IPS-NIHi11 (cell line): ENCODE measurements at places on chromosomes 7 and 10.

- DNase-seq = no peak
These were observed 57.0 kb downstream of the ELFN1 start for GRCh38 chr7:1727079-1727478.

DNA sequence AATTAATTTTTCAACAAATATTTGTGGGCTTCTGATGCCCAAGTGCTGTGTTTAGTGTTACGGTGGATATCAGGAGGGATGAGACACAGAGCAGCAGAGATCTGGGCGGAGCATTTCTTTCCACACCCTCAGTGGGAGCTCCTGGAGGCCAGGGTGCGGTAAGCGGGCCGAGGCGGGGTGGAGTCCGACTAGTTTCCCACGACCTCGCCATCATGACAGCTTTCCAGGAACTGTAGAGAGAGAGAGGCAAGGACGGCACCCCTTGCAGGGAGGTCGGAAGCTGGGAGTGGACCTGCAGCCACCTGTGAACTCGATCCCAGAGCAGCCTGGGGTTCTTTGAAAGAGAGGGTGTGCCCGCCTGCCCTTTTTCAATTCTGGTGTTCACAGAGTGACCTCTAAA, 128.2 kb downstream of the ACTR3B start:
- no peak for DNase-seq

DNA sequence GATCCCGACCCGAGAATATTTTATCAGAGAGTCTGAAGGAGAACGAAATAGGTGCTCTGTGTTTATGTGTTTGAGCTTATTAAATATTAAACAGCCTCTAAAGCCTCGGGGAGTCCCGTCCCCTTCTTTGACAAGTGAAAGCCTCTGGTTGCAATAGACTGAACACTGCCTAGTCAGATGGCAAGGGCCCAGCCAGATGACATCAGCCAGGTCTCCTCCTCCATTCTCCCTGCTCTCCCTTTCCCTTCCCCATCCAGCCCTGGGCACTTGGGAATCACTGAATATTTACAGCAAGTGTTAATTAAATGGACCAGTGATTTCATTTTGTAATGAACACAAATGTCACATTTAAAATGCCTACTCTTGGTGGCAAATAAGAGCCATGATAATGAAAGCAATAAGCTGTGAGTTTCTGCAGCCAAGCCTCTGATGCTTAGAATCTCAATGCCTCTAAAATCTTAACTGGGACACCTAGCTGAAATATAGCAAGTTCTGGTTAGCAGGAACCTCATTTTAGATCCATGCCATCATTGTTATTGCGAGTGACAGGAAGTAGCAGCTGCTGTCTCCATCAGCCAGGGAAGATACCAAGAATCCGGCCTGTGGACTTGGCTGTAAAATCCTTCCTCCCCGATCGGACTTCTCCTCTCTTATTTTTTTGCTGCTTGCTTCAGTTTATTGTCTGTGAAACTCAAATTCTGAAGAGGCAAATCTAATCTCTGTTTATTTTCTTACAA, 202.1 kb downstream of the PRPF18 start:
- DNase-seq = no peak

DNA sequence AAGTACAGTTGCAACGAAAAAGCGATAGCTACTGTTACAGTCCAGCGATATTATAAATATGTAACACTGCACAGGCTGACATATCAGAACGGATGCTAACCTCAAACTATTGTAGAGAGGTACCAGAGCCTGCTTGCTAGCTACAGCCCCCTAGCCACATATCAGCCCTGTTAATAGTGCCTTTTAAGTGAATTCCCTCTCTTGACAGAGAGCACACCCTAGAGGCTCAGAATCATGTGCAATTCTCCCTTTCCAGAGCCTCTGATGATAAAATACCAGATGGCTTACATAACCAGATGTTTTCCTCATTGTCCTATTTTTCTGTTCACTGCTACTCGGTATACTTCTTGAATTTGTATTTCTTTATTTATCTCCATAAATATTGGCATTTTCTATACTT, 960.7 kb upstream of the CELF2 start:
- peak; percentile 11 for DNase-seq

GRCh38 chr7:44961844-44962482, 16.9 kb downstream of the MYO1G start:
- DNase-seq = no peak

DNA sequence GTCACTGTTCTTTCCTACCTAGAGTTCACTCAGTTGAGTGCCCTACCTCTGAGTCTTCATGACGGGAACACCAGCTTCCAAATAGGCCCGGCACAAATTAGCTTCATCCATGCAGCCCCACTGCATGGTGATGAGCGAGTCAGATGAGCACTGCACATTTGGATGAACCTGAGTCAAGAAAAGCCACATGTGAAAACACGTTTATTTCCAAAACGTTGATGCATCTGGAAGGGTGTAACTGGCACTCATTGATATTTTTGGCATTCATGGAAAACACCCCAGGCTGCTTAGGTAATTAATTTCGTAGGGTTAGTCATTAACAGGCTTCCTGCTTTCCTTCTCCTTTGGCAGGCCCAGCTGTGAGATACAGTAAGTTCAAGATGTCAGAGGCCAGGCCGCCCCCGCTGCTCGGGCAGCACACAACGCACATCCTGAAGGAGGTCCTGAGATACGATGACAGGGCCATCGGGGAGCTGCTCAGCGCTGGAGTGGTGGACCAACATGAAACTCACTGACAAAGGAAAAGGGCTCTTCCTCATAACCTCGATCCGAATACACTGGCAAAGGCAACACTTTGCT, 725.2 kb downstream of the SUGCT start:
- DNase-seq = no peak

DNA sequence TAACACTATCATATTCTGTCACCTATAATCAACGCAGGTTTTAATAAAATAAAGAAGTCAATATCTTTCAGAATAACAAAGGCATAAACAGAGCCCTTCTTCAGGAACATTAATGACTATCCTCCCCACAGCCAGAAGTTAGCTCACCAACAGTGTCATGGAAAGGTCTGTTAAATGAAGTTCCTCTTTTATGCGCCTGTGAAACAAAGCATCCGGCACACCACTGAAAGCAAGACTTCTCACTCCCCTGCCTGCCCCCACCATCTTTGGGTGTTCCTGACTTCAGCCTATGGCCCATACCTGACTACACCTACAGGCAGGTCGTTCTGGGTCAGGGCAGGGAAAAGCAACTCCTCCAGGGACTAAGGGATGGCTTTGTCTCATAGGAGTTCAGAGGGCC, 205.4 kb downstream of the FANK1 start:
- no peak for DNase-seq

DNA sequence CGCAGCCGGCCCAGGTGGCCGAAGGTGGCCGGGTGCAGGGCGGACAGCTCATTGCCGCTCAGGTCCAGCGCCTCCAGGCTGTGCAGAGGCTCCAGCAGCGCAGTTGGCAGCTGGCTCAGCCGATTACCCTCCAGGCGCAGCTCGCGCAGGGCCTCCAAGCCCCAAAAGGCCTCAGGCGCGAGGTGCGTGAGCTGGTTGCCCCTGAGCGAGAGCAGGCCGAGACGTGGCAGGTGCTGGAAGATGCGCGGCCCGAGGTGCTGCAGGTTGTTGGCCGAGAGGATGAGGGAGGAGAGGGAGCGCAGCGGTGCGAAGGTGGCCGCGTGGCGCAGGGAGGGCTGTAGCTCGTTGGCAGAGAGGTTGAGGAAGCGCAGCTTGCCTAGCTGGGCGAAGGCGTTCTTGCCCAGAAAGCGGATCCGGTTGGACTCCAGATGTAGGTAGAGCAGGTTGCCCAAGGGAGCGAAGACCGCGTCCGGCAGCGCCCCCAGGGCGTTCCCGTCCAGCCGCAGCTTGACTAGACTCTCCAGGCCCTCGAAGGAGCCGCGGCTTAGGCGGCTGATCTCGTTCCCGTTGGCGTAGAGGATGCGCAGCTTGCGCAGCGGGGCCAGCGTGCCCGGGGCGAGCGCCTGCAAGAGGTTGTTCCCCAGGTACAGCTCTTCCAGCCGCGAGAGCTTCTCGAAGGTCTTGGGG, 923 bp downstream of the TRIL start:
- peak; percentile 43 for DNase-seq

GRCh38 chr7:157001920-157002818, 8.3 kb downstream of the MNX1 start:
- DNase-seq = no peak

DNA sequence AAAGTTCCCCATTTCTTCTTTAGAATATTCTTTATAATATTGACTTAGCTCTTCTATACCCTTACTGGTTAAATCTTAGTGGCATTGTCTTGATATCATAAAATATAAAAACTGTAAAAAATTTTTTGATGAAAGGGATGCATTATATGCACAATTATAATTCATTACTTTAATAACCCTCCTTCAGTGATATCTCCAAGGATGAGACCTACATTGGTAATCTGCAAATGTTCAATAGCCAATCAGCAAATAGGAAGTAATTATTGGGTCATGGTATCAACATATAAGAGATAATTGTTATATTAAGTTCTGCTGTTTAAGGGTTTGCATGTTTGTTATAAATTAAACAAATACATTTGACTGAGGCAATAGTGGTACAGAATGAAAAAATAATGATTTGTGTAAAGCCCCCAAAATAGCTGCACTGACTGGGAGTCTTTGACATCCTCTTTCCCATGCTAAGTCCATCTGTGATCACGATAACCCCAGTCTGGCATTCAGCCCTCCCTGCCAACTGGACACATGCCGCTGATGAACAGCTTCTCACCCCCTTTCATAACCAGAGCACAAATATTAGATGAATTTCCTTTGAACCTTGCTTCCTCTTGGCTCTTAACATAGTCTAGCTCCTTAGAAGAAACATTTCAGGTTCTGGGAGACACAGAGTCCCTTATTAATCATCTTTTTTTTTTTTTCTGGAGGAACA, 169.5 kb downstream of the CPED1 start:
- DNase-seq = no peak

GRCh38 chr10:88110355-88110754, 246.9 kb downstream of the PTEN start:
- DNase-seq = no peak

GRCh38 chr7:6658618-6659345, 21.7 kb downstream of the ZNF316 start:
- DNase-seq = no peak

DNA sequence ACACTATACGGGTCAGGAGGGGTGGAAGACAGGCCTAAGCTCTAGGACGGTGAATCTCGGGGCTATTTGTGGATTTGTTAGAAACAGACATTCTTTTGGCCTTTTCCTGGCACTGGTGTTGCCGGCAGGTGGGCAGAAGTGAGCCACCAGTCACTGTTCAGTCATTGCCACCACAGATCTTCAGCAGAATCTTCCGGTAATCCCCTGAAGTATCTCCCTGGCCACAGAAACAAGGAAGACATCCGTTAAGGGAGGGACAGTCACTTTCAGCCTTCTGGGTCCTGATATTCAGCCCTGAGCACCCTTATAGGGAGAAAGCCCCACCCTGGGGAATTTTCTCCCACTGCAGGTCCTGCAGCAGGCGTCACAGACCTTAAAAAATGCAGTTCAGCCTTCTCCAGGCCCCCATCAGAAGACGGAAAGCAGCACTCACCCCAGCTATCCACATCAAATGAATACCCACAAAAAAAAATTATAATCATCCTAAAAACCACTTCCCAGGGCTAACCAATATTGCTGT, 23.2 kb downstream of the PLAC9 start:
- no peak for DNase-seq

- no peak for DNase-seq
These were observed 774.7 kb downstream of the SUGCT start for GRCh38 chr7:40909346-40909980.

DNA sequence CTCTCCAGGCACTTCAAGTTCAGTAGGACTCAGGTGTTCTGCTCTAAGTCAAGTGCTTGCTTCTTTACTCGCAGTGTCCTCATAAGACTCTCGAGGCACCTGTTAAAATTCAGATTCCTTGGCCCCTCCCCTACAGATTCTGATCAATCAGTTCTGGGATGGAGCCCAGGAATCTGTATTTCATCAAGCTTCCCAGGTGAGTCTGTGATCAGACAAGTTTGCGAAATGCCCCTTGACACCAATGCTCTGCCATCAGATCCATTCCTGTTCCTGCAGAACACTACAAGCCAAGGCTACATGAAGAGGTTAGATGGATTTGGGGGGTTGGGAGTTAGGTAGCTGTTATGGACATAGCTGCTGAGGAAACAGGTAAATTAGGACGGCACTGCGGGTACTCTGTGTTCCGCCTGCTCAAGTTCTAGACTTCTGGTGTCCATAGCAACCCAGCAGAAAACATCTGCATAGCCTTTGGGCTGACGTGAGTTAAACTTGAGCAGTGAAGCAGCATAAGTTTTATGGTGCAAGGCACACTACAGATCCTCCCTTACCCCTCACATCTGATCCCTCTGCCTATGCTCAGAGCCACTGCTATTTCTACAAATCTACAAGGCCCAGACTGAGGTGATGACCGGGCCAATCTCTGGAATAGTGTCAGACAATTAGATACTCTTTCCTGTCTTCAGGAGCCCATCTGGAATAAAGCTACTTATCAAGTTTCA, 6.8 kb upstream of the NCOA4 start:
- no peak for DNase-seq

- no peak for DNase-seq
These were observed 278.1 kb upstream of the NRP1 start for GRCh38 chr10:33612551-33612950.

DNA sequence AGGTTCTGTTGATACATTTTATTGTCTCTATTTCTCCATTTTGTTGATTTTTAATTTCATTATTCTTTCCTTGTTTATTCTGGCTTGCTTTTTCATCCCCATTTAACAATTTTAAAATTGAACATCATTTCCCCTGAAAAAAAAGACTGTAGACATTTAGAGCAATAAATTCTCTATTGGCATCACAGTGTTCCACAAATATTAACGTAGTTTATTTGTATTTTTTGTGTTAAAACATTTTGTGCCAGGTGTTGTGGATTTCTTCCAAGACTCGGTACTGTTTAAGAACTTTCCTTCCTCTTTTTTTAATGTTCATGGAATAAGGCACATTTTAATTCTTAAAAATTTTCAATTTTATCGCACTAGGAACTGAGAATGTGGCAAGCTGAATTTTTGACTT, 156.1 kb upstream of the NPY start:
- no peak for DNase-seq

DNA sequence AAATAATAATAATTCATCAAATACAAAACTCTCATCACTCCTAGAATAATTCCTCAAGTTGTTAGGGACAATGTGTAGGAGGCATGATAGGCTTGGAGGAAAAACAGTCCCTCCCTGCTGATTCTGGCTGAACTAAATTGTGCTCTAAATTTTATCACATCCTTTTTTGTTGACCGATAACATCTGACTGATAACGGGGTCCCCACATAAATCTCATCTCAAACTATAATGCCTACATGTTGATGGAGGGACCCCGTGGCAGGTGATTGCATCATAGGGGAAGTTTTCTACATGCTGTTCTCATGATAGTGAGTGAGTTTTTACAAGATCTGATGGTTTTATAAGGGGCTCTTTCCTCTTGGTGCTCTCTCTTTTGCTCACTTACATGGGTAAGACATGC, 1043.5 kb upstream of the SORCS1 start:
- no peak for DNase-seq
